ENCODE measurements at places on chromosomes 1 and 21.

DNA sequence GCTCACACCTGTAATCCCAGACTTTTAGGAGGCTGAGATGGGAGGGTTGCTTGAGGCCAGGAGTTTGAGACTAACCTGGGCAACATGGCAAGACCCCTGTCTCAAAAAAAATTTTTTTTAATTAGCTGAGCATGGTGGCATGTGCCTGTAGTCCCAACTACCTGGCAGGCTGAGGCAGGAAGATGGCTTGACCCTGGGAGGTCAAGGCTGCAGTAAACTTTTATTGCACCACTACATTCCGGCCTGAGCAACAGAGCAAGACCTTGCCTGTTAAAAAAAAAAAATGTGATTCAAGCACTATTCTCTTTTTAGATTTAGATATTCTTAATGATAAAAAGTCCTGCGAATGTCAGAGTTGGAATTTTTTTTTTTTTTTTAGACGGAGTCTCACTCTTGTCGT is 102.5 kb upstream of the L1TD1 start:
- DNase-seq, result no peak

DNA sequence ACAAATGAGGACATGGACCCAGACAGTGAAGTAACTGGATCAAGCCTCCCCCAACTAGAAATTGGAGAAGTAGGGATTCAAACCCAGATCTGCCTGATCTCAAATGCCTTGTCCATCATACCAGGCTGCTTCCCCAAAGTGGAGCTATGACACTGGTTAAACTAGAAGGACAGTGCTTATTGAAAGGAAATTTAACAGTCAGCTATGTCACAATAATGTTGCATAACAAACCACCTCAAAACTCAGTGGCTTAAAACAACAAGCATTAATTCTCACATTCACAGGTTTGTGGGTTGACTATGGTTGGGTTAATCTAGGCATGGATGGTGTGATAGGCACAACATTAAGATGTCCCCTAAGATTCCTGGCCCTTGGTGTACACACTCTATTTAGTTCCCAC is 107.1 kb downstream of the TAS1R2 start:
- DNase-seq, result no peak

- no peak for DNase-seq
Observed at GRCh38 chr21:41187537-41188025, 19.6 kb downstream of the BACE2 start.

- peak; percentile 40 for DNase-seq
Observed at GRCh38 chr21:33069994-33070743, at the start of gene OLIG1. TSS of gene OLIG1 (plus strand) at chr21:33070141. CDS start at chr21:33070247, 106 bp downstream.

GRCh38 chr21:45444385-45444784 is 39.4 kb downstream of the COL18A1 start:
- DNase-seq, result no peak
